ENCODE measurements at places on chromosomes 6 and 20.

- DNase-seq, result no peak
These were observed 49.3 kb upstream of the IER3 start for GRCh38 chr6:30793521-30794194.

DNA sequence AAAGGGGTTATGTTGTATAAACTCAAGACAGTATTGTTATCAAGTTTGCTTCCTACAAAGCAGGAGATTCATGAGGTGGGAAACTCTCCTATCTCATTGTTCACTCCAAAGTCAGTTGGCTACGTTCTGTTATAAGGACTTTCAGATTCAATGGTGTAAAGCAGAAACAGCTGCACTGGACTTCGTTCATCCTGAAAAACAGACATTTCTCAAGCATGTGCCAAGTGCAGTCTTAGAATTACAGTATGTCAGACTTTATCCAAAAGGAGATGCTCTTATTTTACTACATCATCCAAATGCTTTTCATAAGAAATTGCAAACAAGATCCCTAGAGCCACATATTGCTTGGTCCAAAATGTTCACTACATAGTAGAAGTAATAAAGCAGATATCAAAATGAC is 14.9 kb downstream of the COL21A1 start:
- DNase-seq, result no peak

DNA sequence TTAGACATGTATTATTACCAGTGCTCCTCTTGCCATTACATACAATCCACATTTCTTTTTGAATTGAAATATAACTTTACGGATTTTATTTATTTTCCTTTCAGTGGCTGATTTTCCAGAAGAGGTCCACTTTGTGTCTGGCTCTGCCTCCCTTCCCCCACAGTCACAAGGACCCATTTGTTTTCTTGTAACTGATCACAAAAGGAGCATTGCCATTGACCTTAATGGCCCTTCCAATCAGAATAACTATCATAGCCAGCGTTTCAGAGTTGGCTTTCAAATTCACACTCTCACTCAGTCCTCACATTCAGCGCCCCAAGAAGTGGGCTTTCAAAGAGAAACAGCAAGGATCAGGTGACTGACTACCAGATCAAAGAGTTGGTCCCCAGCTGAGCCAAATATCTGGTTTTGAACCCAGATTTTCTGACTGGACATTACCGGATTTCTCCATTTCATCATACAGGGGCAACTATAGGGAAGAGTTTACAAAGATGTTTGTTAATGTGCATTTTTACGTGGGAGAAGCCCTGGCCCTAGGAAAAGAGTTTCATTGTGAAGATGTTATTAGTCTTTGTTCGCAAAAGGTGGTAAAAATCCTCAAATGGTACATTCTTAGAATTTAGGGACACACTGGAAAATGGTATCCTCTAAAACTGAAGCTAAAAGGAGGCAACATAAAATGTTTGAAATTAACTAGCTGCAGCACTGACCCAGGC is 2.0 kb upstream of the SLC22A23 start:
- no peak for DNase-seq

- DNase-seq, result no peak
These were observed 28.2 kb upstream of the NOX3 start for GRCh38 chr6:155483858-155484257.

GRCh38 chr6:80793411-80793810 is 686.9 kb downstream of the BCKDHB start:
- no peak for DNase-seq

- DNase-seq, result no peak
These were observed 63.6 kb downstream of the FNDC1 start for GRCh38 chr6:159232751-159233150.

- no peak for DNase-seq
These were observed 753 bp upstream of the PERP start for GRCh38 chr6:138107752-138108592.

DNA sequence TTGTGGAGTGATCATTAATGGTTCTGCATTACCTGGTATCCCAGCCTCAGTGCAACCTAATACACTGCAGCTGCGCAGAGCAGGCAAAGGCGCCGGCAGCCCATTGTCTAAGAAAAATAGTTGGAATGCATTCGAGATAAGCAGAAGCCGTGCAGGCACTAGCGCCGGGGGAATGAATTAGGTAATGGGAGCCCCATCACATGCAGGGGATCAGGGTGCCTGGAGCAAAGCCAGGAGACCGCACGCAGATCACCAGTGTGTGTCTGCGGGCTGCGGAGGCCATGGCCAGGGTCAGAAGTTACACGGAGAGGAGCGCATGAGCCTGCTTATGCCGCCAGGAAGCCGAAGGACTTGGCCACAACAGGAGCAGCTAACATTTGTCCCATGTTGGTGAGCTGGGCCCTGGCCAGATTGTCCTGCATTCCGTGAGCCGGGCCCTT is 156.8 kb downstream of the DLL1 start:
- DNase-seq, result peak; percentile 80

DNA sequence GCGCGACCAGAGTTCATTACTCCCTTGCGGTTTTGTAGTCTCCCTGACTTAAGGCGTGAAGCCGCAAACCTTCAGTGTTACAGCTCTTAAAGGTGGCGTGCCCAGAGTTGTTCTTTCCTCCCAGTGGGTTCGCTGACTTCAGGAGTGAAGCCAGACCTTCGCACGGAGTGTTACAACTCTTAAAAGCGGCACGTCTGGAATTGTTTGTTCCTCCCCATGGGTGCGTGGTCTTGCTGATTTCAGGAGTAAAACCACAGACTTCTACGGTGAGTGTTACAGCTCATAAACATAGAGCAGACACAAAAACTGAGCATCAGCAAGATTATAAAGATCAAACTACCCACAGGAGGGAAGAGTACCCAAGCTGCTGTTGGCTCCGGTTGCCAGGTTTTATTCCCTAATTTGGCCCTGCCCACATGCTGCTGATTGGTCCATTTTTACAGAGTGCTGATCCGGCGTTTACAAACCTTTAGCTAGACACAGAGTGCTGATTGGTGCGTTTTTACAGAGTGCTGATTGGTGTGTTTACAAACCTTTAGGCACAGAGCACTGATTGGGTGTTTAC is 10.4 kb downstream of the TMEM14C start:
- DNase-seq, result no peak

GRCh38 chr20:60331688-60332300 is 373.6 kb downstream of the CDH26 start:
- DNase-seq, result no peak

Data from chondrocyte (in vitro differentiated cells).